Endothelial cell of umbilical vein (primary cell): ENCODE measurements at places on chromosomes 1 and 21. TPM values are rescaled to one million over a fixed set of nuclear protein-coding genes. Genes with fewer than 3 reads are reported as not detected.

DNA sequence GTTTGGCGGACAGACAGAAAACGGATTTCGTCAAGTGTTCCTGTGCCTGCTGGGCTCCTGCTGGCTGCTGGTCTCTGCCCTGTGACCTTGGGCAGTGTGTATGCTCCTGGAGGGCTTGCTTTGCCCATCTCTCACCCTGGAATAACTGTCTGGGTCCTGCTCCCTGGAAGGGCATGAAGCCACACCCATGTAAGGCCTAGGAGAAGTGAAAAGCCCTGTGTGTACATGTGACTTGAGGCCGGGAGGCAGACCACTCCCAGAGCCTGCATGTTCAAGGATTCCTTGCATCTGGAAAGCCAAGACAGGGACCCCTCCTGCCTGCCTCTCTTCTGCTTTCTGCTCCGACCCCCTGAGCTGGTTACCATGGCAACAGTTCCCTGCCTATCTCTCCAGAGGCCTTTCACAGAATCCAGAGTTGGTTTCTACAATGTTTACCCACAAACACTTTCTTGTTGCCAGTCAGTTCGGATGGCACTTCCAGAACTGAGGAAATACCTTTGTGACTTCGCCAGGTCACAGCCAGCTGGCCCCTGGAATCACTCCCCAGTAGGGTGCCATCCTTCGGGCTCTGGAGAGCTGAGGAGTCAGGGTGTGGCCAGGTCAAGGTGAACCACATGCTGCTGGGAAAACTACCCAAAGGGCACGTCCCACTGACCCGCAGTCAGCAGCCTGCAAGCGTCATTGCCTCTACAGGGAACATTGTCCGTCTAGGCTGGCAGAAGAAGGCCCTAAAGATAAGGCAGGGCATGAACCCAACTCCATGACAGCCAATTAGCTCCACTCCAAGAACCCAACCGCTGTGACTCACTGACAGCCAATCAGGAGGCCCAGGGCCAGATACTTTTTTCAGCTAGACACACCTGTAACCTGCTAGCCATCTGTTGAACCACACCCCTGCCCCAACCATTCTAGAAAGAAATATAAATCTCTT lies 14.7 kb upstream of the GPR37L1 start:
- H3K4me3 ChIP-seq, result no peak overlapping the region
- H3K36me3 ChIP-seq, result no peaks in the 10 kb centered on the region
- H3K4me1 ChIP-seq, result no peaks in the 10 kb centered on the region
- DNase-seq, result no peak
- no peak overlapping the region for H3K27ac ChIP-seq

- H3K27ac ChIP-seq, result no peak overlapping the region
- DNase-seq, result no peak
- no peaks in the 10 kb centered on the region for H3K36me3 ChIP-seq
Observed at GRCh38 chr1:221991221-221991620, 249.3 kb upstream of the DUSP10 start.

DNA sequence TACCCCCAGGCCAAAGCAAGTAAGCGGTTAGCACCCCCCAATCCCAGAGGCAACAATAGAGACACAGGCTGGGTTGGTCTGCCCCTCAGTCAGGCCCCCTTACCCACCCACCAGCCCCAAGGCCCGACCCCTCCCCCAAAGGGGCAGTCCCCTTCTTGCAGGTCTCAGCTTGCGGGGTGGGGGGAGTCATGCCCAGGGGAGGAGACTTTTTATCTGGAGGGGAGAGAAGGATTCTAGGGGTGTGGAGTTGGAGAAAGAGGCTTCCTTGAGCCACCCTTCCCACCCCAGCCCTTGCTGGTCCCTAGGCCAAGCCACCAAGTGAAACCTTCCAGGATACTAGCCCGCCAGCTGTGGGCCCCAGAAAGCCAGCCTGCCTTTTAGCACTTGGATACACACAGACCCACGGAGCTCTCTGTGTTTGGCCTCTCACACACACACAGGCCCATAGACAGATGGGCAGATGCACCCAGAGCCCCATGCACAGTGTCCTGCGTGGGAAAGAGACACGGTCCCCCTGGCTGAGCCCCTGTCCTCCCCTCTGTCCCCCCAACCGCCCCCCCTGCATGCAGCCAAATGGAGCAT lies 7.1 kb downstream of the TMEM54 start:
- no peak for DNase-seq
- no peak overlapping the region for H3K4me3 ChIP-seq
- no peaks in the 10 kb centered on the region for H3K36me3 ChIP-seq
- peaks cover 13% of the 10 kb centered on the region for H3K27me3 ChIP-seq
- no peak overlapping the region for H3K27ac ChIP-seq

DNA sequence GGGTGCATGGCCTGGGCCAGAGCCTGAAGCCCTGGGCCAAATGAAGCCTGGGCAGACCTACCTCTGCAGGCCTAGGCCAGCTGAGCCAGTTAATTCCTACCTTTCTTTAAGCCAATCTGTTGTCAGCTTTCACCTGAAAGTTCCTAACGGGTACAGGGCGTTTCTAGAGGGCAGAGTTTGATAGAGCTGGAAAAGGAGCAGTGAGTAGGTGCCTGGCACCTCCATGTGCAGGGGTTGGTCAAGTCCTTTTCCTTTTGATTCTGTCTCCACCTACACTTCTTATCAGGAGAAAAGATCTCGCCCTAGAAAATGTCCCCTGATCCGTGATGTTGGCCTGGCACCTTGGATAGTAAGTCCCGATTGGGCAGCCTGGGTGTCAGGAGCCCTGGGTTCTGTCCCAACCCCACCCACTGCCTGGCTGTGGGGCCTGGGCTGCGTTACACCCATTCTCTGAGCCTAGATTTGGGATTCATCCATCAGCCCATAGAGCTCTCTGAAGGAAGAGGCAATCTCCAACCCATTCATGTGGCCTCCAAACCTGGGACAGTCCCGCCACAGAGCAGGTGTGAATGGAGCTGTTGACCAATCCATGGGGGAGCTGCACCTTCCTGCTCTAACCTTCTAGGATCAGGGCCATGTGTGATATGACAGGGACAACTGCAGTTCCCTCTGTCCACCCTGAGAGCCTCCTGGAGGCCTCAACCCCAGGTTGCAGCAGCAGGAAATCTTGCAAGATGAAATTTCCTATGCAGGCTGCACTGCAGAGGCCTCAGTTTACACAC lies 304.3 kb downstream of the MATN1 start:
- no peak for DNase-seq
- H3K27me3 ChIP-seq, result no peaks in the 10 kb centered on the region
- H3K27ac ChIP-seq, result no peak overlapping the region
- no peaks in the 10 kb centered on the region for H3K4me1 ChIP-seq
- H3K4me3 ChIP-seq, result no peak overlapping the region
- no peaks in the 10 kb centered on the region for H3K36me3 ChIP-seq

- no peaks in the 10 kb centered on the region for H3K27me3 ChIP-seq
- H3K36me3 ChIP-seq, result no peaks in the 10 kb centered on the region
- no peak overlapping the region for H3K4me3 ChIP-seq
- H3K27ac ChIP-seq, result no peak overlapping the region
- H3K4me1 ChIP-seq, result peaks cover 24% of the 10 kb centered on the region
- no peak for DNase-seq
Observed at GRCh38 chr1:41863718-41864117, 55.0 kb downstream of the HIVEP3 start.

GRCh38 chr21:39796466-39796865 lies 51.5 kb downstream of the IGSF5 start:
- H3K27ac ChIP-seq, result no peak overlapping the region
- no peaks in the 10 kb centered on the region for H3K4me1 ChIP-seq

DNA sequence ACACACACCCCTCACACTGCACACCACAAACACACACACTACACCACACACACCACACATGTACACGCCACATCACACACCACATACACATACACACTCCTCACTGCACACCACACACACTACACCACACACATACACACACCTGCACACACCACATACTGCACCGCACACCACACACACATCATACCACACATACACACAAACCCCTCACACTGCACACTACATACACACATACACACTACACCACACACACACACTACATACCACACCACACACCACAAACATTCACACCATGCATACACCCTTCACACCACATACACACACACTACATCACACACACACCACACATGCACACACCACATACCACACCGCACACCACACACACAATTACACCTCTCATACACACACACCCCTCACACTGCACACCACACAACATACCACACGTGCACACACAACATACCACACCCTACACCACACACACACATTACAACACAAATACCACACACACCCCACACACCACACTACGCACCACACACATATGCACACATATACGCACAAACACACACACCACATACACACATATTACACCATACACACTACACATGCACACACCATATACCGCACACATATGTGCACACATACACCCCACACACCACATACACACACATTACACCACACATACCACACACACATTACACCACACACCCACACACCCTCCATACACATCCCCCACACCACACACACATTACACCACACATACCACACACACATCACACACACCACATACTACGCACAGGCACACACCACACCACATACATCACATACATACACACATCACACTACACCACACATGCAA lies 29.6 kb downstream of the RAB7B start:
- no peak overlapping the region for H3K4me3 ChIP-seq
- H3K36me3 ChIP-seq, result no peaks in the 10 kb centered on the region
- peaks cover 8% of the 10 kb centered on the region for H3K4me1 ChIP-seq
- DNase-seq, result no peak

DNA sequence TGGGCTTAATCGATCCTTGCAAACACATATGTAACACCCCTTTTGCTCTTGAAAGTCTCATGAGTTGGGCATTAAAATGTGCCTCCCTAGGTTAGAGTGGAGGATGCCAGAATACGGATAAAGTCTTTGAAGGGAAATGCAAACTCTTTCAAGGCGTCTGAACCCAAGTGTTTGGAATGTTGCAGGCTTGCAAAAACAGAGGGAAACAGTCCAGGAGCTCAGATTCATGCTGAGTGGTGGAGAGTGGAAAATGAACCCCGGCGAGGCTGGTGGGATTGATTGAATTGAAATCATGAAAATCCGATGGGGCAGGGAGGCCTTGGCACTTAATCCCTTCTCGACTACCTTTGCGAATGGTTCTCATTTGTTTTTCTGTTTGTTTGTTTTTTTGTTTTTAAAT lies 175.5 kb downstream of the PGBD5 start:
- H3K27ac ChIP-seq, result no peak overlapping the region
- H3K27me3 ChIP-seq, result no peaks in the 10 kb centered on the region
- DNase-seq, result no peak
- H3K36me3 ChIP-seq, result peaks cover 19% of the 10 kb centered on the region
- H3K4me3 ChIP-seq, result no peak overlapping the region

LCE1E gene
- total RNA-seq, result not detected in 2 replicates
